ENCODE measurements at places on chromosomes 3 and 15.

- no peak for DNase-seq
These were observed 73.6 kb downstream of the SPSB4 start for GRCh38 chr3:141124715-141125114.

GRCh38 chr3:120448756-120449155, 2.0 kb downstream of the FSTL1 start:
- DNase-seq: no peak

DNA sequence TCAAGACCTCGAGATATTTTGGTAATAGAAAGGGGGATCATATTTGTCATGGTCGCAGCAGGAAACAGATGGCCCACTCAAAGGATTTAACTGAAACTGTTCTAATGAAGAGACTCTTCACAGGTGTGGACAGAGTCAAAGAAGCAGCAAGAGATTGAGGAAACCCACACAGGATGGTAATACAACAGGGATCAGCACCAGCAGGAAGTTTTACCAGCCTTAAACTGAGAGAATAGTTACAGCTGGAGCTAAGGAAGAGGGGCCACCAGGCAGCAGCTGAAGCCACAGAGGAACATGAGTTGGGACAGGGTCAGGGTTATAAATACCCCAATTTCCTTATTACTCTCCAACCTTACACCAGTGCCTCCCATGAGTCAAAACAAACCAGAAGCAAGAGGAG, 131.8 kb upstream of the UBE2E2 start:
- no peak for DNase-seq

DNA sequence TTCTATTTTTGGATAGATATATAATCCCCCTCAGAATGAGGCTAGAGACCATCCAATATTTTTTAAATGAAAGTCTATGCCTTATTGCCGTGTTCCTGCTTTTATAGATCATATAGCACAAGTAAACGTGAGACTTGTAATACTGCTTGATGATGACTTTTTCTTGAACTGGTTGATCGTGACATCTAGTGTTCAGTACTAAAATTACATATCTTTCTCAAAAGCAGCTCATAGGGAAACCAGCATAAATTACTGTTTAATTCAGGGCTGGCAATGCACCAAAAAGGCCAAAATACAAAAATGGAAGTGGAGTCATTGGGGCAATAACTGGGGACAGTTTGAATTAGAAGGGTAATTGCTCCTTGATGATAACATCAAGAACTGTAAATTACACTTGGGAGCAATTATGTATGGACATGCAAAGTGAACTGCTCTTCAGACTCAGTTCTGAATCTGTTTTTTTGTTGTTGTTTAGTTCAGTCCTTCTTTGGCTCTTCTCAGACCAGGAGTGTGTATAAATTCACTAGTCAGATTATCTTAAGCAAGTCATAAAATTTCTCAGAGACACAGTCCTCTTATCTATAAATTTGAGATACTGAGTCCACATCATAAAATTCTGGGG, 325.3 kb downstream of the THSD4 start:
- no peak for DNase-seq

DNA sequence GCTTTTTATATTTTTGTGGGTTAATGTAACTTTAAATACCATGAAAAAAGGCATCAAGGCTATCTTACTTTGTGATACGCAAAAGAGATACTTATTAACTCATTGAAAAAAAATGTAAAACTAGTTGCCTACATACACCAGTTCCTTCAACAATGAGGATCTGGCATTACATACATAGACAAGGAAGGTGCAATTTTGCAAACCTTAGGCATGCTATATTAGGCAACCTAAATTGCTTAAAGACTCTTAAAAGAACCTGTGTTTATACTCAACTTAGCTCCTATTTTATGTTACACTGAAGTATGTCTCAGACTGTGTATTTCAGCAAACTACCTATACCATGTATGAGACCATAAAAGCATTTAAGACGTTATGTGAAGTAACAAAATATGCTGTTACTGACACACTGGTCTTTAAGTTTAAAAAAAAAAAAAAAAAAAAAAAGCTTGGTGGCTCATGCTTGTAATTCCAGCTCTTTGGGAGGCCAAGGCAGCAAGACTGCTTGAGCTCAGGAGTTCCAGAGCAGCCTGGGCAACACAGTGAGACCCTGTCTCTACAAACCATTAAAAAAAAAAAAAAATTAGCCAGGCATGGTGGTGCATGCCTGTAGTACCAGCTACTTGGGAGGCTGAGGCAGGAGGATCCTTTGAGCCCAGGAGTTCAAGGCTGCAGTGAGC, 9.1 kb downstream of the TASOR start:
- DNase-seq: no peak

DNA sequence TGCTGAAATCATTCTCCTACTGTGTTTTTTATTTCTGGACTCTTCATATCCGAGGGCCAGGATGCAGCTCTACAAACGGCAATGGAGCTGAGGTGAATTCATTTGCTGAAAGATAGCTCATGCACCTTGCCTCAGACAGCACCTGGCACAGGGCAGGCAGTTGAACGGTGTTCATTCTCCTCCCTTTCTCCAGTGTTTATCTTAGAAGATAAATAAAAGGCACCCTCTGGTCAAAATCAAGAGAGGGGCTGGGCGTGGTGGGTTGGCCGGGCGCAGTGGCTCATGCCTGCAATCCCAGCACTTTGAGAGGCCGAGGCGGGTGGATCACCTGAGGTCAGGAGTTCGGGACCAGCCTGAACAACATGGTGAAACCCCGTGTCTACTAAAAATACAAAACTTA, 79.3 kb upstream of the LMOD3 start:
- no peak for DNase-seq

DNA sequence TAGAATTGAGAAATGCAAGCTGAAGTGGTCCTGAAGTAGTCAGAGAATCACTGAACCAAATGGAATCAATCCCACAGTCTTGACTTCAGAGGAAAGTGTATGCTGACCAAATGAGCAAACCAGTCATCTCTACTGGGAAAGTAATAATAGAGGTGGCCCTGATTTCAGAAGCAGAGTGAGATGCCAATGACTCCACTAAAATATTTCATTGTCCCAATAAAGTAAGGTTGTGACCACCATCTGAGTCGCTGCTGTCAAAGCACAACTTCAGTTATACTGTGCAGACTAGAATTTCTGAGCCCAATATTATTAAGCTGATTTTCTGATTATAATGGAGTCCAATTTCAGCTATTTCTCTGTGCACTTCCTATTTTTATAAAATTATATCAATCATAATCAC, 334.4 kb upstream of the THBS1 start:
- no peak for DNase-seq

All from stimulated activated CD8-positive, alpha-beta memory T cell treated with anti-CD3 and anti-CD28 coated beads, Interleukin-2, amount 100 ng/mL, for 48 hours (primary cell).